ENCODE measurements at places on chromosomes 5 and 9.

DNA sequence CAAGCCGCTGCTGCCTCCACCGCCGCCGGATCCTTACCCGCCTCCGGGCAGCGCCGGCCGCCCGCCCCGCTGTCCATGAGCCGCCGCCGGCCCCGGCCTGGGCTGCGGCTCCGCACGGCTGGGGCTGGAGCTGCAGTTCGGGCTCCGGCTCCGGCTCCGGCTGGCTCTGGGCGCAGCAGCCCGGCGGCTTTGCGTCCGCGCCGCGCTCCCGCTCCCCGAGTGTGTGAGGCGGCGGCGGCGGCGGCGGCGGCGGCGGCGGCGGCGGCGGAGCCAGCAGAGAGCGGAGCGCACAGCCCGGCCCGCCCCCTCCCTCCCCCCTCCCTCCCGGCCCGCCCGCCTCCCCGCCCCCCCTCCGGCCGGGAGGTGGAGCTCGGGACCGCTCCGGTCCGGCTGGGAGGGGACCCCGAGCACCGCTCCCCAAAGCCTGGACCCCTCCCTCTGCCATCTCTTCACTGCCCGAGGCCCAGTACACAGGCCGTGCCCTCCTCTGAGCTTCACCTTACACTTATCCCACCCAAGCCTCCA is at the start of gene PCDH1:
Gene PCDH1 (minus strand): TSS at position 225 of the 525 bp plus-strand sequence. CDS start 148 bp downstream, at position 77.
- no peak within 1 kb of the TSS for H3K27ac ChIP-seq
- peak within 1 kb of the TSS; percentile 60 for H3K4me3 ChIP-seq
- peaks cover 36% of the 10 kb centered on the region for H3K4me1 ChIP-seq
- H3K27me3 ChIP-seq: peaks cover 47% of the 10 kb centered on the region
- H3K36me3 ChIP-seq: no peaks in the 10 kb centered on the region

DNA sequence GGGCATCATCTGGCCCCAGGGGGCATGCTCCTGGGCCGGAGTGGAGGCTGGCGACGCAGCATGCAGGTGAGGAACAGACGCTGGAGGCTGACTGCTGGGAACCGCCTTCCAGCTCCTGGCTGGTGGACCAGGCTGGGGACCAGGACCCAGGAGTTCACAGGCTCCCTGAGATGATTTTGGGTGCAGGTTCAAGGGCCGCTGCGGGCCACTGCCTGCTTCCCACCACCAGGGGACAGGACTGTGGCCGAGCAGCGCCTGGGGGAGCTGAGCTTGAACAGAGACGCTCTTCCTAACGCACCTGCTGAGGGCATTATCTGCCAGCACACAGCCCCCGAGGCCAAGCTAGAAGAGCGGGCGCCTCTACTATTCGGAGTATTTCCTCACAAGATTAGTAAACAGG is 132.1 kb upstream of the RAPGEF1 start:
- H3K36me3 ChIP-seq: peaks cover 8% of the 10 kb centered on the region
- no peaks in the 10 kb centered on the region for H3K27me3 ChIP-seq
- no peak for DNase-seq
- H3K4me1 ChIP-seq: no peaks in the 10 kb centered on the region
- no peak overlapping the region for H3K27ac ChIP-seq
- no peak overlapping the region for H3K4me3 ChIP-seq

GRCh38 chr9:96858670-96859069 is 4.4 kb upstream of the ZNF782 start:
- no peak for DNase-seq
- H3K36me3 ChIP-seq: no peaks in the 10 kb centered on the region
- H3K4me3 ChIP-seq: no peak overlapping the region
- H3K27me3 ChIP-seq: no peaks in the 10 kb centered on the region
- peaks cover 1% of the 10 kb centered on the region for H3K4me1 ChIP-seq

- no peak for DNase-seq
- no peaks in the 10 kb centered on the region for H3K36me3 ChIP-seq
- H3K4me3 ChIP-seq: no peak overlapping the region
- H3K27ac ChIP-seq: no peak overlapping the region
Measured at GRCh38 chr5:6340100-6340499, 38.2 kb downstream of the MED10 start.

DNA sequence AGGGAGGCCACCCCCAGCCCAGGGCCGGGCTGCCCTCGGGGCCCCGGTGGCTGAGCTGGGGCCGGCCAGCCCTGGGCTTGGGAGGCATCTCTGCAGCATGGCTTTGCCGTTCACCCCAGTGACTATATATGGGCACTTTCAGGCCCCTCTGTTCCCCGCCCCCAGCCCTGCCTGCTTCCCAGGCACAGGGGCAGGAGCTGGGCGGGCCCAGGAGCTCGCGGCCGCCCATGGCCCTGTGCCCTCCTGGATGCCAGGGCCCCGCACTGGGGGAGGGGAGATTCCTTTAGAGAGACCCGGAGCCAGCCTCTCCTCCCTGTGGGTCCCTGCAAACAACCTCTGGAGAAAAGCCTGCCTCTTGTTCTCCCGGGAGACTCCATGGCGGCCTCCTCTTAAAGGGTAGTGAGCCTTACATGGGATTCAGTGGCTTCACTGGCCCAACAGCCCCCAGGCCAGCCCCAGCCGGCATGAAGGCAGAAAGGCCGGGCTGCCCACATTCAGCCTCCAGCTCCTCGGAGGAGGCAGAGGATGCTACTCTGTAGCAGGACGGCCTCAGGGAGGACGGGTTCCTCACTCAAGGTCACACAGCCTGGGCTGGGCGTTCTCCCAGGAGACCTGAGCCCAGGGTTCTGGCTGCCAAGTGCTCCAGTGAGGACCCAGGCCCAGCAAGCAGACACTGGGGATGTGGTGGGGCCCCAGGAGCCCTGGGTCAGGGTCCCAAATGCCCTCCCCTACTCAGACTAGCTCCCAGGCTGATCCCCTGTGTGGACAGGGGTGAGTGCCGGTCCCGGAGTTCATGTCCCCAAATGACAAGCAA is 4.1 kb downstream of the NACC2 start:
- DNase-seq: no peak
- H3K4me1 ChIP-seq: peaks cover 17% of the 10 kb centered on the region
- no peak overlapping the region for H3K27ac ChIP-seq
- H3K36me3 ChIP-seq: no peaks in the 10 kb centered on the region
- no peak overlapping the region for H3K4me3 ChIP-seq

- no peak overlapping the region for H3K4me3 ChIP-seq
- H3K27me3 ChIP-seq: no peaks in the 10 kb centered on the region
- H3K36me3 ChIP-seq: peaks cover 7% of the 10 kb centered on the region
- DNase-seq: no peak
Measured at GRCh38 chr5:42970636-42971559, 69.2 kb downstream of the ANXA2R start.

DNA sequence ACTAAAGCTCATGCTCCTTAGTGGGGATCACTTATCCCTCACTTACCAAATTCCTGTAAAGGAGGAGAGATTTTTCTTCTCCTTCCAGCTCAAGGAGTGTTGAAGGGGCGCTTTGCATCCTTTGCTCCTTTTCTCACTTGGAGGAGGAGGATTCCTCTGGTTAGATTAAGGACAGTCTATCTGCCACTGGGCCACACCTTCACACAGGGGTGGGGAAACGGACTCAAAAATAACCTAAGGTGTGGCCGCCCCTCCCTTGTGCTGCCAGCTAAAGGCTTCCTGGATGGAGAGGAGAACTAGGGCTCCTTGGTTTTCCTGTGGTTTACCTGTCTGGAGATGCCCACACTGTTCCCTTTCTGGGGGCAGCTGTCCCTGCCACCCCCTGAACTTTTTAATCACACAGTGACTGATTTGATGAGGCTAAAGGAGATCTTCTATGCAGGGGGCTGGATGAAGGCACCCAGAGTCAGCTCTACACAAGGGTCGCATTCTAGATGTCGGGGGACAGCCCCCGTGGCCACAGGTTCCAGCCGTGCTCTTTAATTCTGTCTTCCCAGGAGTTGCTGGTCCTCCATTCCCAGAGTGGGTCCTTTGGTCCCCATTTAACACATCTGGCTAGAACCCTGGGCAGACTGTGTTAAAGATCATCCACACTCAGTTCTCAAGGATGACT is 14.4 kb downstream of the GLRX start:
- peak overlapping the region; percentile 26 for H3K4me3 ChIP-seq
- no peak for DNase-seq
- peaks cover 54% of the 10 kb centered on the region for H3K4me1 ChIP-seq
- H3K36me3 ChIP-seq: peaks cover under 1% of the 10 kb centered on the region
- H3K27me3 ChIP-seq: no peaks in the 10 kb centered on the region

- H3K27ac ChIP-seq: no peak overlapping the region
- no peaks in the 10 kb centered on the region for H3K36me3 ChIP-seq
- DNase-seq: no peak
- no peaks in the 10 kb centered on the region for H3K4me1 ChIP-seq
- no peak overlapping the region for H3K4me3 ChIP-seq
Measured at GRCh38 chr9:114745108-114745848, 60.6 kb downstream of the TNFSF15 start.

DNA sequence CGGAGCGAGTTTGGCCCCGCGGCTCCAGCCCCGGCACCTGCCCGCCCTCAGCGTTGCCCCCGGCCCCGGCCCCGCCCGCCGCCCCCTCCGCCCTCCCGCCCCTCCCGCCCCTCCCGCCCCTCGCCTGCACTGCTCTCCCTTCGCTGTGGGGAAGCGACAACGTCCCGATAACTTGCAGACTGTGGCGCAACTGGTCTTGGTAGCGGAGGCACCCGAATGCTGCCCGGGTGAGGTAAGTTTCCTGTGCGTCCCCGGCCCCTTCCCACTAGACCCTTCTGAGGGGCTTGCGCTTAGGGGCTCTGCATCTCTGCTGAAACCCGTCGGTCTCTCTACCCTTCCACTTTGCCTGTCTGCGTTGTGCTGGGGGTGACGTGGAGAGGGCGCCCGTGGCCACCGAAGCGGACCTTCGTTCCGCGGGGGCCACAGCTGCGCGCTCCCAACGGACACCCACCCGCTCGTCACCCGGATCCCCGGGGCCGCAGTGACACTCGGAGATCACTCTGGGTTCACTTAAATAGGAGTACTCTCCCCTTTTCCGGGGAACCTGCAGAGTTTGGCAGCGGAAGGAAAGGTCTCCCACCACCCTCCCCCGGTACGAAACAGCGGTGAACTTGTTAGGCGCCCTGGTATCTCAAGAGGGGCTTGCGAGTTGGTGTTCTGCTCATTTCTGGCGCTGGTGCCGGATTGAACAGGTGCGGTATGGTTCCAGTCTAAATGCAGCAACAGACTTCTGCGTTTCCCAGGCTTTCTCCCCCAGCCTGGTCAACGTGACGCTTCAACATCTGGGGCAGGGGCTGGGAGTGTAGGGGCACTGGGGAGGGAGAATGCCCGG is 707 bp downstream of the PIP5K1B start:
- no peak overlapping the region for H3K27ac ChIP-seq
- H3K36me3 ChIP-seq: no peaks in the 10 kb centered on the region
- H3K4me1 ChIP-seq: peaks cover 4% of the 10 kb centered on the region
- H3K4me3 ChIP-seq: no peak overlapping the region
- DNase-seq: no peak
- H3K27me3 ChIP-seq: peaks cover 17% of the 10 kb centered on the region

DNA sequence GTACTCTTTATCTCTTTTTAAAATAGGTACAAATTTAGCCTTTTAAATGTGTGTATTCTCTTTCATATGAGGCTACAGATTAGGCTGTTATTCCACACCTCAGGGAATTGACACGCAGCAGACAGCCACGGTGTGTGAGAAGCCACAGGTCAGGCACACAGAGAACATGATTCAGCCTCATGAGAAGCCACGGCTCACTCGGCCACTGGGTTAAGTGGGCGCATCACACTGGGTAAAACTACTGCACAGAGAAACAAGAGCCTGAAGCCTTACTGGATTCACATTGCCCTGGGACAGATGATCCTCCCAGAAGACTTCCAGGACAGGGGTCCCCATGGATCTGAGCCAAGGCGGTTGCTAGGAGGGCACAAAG is 28.2 kb downstream of the LPCAT1 start:
- no peaks in the 10 kb centered on the region for H3K27me3 ChIP-seq
- H3K36me3 ChIP-seq: peaks cover 39% of the 10 kb centered on the region
- H3K4me3 ChIP-seq: no peak overlapping the region
- no peak overlapping the region for H3K27ac ChIP-seq
- no peak for DNase-seq

DNA sequence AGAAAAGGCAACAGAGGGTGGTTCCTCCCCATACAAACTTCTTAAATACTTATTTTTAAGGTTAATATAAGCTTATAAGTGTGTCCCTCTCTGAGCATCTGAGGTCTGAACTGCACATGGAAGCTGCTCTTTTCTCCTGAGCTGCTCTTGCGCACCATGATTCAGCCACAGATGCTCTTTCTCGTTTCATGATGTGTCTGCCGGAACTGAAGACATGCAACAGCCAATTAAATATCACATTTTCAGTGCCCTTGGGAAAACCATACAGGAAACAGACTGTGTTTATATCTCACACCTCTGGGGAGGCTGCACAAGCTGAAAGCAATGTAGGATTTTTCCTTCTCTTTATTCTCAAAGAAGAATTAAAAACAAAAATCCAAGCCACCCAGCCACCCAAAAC is 96.8 kb upstream of the NREP start:
- H3K27me3 ChIP-seq: no peaks in the 10 kb centered on the region
- H3K36me3 ChIP-seq: no peaks in the 10 kb centered on the region
- H3K4me3 ChIP-seq: no peak overlapping the region
- H3K27ac ChIP-seq: no peak overlapping the region
- no peak for DNase-seq

- no peak overlapping the region for H3K27ac ChIP-seq
- no peak for DNase-seq
- no peaks in the 10 kb centered on the region for H3K27me3 ChIP-seq
- H3K4me1 ChIP-seq: no peaks in the 10 kb centered on the region
- no peaks in the 10 kb centered on the region for H3K36me3 ChIP-seq
Measured at GRCh38 chr5:16410338-16410737, 55.3 kb downstream of the ZNF622 start.

GRCh38 chr9:77616191-77616590 is 31.9 kb downstream of the GNA14 start:
- H3K27ac ChIP-seq: no peak overlapping the region
- no peak for DNase-seq
- no peaks in the 10 kb centered on the region for H3K27me3 ChIP-seq
- H3K36me3 ChIP-seq: no peaks in the 10 kb centered on the region

- no peak overlapping the region for H3K27ac ChIP-seq
- H3K4me3 ChIP-seq: no peak overlapping the region
- no peak for DNase-seq
- H3K36me3 ChIP-seq: no peaks in the 10 kb centered on the region
- H3K27me3 ChIP-seq: no peaks in the 10 kb centered on the region
Measured at GRCh38 chr5:83715236-83716065, 5.2 kb downstream of the HAPLN1 start.

DNA sequence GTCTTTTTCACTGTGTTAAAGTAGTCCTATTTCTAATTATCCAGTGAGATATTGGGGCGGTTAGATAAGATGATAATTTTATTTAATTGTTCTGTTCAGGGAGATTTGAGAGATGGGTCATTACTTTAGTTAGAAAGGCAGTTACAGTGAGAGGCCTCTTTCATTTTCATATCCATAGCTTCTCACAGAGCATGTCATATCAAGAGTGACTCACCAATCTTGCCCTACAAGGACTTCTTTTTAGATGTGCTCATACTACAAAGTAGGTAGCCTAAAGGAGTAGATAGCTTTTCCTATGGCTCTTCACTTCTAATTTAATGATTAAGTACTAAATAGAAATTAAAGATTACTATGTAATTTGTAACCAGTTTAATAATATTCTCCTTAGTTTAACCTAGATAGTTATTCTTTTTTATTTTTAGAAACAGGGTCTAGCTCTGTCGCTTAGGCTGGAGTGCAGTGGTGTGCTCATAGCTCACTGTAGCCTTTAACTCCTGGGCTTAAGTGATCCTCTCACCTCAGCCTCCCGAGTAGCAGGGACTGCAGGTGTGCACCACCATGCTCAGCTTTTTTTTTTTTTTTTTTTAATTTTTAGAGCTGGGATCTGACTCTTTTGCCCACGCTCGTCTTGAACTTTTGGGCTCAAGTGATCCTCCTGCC is 71.0 kb downstream of the FER start:
- no peaks in the 10 kb centered on the region for H3K27me3 ChIP-seq
- no peak overlapping the region for H3K27ac ChIP-seq
- H3K4me1 ChIP-seq: no peaks in the 10 kb centered on the region
- no peak for DNase-seq
